NCI-H146 (cell line): ENCODE measurements at places on chromosomes 7 and 10.
A peak's percentile ranks its signal among the peaks of the same experiment; 100 is the strongest.

- no peak for DNase-seq
Measured at GRCh38 chr10:88129013-88129412, 265.6 kb downstream of the PTEN start.

DNA sequence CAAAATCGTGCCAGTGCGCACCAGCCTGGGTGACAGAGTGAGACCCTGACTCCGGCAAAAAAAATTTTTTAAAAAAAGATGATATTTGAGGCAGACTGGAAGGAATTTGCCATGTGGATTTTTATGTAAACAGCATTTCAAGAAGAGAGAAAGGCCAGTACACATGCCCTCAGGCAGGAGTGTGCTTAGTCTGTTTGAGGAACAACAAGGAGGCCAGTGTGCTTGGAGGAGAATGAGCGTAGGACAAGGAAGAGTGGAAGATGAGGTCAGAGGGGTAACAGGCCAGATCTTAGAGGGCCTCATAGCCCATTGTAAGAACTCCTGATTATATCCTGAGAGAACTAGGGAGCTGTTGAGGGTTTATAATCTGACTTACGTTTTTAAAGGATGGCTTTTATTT lies 17.2 kb upstream of the STRIP2 start:
- no peak for DNase-seq

DNA sequence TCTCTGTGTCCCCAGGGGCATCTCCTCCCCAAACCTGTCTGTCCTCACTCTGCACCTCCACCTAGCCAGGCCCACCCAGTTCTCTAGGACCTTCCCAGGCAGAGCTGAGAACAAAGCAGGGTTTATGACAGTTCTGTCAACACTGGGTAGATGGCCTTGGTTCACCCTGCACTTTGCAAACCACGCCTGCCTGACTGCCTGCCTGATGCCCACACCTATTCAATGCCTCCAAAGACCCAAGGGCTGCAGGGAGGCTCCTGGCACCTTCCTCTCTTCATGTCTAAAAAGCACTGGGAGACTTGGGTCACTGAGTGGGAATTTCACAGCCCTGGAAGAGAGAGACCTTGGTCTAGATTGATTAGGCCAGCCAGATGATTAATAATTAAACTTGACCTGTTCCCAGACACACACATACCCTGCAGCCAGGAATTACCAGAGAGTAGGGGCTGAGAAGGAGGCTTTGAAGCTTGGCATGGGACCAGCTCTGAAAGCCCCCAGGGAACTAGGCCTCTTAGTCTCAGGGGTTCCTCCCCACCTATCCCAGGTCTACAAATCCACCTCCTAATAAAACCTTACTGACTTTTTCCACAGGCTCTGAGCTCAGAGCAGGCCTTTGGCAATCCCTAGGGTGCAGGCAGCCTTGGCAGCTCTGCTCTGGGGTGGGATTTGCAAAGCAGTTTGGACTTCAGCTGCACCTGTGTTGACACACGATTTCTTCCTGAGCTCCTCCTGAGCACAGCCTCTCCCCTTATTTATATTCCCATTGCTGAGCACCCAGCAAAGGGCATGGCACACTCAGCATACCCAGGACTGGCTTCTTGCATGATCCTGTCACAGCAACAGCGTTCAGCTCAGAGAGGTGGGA lies 25.7 kb upstream of the PDCD4 start:
- peak; percentile 25 for DNase-seq

GRCh38 chr10:103901299-103901698 lies 16.7 kb downstream of the STN1 start:
- no peak for DNase-seq

DNA sequence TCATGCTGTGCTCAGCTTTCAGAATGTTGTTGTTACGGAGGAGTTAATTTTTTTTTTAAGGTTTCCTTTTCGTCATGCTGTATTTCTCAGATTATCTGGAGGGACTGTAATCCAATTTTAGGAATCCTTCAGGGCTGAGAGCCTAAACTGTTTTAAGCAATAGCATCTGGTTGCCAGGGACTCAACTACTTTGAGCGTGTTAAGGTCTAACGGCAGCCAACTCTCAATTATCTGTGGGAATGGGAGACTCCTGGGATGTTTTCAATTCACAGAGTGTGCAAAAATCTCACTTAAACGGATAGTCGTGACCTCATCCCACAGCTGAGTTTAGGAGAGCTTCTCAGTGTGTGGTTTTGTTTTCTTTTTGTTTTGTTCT lies 291.7 kb downstream of the AUTS2 start:
- DNase-seq = no peak

DNA sequence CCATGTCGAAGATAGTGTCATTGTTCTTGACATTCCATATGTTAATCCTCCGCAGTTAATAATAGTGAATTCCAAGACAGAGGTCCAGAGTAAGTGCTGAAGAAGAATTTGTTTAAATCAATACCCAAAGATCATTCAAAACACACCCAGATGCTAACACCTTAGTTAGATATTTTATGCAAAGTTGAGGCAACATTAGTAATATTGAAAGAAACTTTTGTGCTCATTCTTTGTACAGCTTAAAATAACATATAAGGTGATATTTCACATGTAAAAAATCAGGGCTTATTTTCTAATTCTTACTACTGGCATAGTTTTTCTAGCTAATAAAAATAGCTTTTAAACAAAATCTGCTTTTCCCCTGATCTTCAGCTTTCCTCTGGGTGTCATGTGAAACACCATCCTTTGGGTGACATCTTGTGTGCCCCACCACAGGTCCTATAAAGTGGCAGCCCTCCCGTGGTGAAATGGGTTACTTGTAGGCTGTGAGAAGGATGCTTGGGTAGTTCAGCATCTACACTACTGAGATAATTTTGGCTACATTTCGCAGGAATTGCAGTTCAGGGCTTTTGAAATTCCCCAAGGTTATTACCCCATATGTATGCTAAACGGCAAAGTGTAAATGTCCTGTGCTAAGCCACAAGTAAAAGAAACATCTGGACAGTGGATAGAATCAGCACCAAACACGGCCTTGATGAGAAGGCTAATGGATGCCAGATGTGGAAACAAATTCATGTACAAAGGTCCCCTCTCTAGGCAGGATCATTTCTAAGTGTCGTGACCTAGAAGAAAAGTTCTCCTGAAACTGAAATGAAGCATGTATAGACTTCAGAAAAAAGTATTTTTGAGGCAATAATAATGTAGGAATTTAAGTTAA lies 105.4 kb downstream of the GRM3 start:
- no peak for DNase-seq

DNA sequence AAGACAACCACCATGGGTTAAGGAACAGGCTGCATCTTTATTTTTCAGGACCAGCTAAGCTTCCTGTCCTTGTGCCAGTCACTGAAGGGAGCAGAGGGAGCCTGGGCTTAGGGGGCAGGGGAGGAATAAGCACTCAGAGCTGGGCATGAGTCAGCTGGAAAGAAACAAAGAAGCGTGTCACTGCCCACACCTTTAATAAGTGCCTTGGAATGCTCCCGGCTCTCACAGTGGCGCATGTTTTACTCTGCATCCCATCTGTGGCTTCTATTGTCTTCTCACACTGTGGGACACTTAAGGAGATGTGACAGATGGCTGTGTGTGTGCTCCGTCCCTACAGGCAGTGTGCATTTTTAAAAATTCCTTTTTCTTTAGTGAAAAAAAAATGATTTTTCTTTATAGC lies 71.7 kb downstream of the MTURN start:
- DNase-seq = no peak

DNA sequence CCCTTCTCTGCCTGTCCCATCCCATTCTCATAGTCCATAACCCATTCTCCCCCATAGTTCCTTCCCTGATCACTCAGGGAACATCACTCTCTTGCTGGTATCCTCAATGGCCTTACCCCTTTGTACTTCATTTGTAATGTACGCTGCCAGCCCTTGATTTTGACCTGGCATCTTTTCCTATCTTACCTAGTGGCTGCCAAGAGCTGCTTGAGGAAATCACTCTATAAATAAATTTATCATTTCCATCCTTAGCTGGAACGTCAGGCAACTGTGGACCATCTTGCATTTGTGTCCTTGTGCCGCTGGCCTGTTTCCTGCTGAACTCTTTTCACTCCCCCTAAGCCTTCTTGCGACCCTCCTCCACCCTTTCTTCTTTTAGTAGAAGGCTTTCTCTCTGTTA lies 14.0 kb downstream of the CDK14 start:
- no peak for DNase-seq

DNA sequence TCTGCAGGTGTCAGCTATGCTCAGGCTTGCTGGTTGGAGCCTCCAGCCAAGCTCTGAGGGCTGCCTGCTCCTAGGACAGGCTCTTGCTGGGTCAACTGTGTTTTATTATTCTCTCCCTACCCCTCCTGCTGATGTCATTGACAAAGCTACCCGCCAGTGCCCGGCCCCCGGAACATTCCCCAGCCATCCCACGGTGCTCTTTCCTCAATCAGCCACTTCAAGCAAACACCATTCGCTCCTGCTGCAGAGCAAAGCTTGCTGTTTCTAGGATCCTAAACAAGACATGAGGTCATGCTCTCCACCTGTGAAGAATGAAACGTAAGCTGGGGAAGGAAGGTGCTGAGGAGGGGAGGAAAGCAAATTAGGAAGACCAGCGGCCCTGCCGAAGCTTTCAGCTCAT lies 2.1 kb upstream of the C10orf71 start:
- no peak for DNase-seq

DNA sequence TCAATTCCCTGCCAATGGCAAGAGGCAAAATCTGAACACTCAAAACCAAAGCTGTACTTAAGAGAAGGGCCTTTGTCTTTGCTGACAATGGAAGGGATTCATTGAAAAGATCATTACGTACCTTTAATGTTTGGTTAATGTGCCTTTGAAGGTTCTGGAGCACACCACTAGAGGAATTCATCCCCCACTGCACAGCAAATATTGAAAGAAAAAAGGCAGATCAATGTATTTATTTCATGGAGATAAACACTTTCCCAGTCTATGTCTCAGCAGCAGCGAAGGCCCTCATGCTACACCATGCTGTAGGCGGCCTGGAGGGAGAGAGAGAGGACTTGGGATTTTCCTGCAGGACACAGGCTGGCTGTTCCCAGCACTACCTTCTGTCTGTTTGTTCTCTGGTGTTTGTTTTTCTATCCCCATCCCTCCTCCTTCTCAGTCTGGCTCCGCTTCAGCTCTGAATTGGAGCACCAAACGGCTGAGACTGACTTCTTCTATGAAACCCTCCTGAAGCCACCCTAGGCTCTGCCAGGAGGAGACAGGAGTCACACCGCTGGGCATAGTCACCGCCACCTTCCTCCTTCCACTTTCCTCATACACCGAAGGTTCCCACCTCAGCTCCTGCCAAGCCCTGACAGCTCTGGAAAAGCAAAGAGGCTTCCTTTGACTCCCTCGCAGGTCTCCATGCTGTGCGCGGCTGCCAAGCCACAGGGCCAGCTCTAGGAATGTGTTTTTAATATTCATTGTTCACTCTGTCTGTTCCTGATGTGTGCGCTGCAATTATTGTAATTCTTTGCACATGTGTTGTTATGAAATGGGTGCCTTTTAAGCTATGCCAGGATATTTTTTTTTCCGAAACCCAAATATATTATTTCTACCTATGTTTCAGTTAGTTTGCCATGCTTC lies 301.5 kb downstream of the FZD1 start:
- DNase-seq = peak; percentile 91

DNA sequence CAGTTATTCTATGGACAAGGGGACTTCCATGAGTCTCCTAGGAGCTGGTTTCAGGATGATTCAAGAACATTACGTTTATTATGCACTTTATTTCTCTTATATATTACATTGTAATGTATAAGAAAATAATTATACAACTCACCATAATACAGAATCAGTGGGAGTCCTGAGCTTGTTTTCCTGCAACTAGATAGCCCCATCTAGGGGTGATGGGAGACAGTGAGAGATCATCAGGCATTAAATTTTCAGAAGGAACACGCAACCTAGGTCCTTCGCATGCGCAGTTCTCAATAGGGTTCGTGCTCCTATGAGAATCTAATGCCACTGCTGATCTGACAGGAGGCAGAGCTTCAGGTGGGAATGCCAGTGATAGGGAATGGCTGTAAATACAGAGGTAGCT lies 137.9 kb downstream of the ANKRD30A start:
- DNase-seq = no peak

DNA sequence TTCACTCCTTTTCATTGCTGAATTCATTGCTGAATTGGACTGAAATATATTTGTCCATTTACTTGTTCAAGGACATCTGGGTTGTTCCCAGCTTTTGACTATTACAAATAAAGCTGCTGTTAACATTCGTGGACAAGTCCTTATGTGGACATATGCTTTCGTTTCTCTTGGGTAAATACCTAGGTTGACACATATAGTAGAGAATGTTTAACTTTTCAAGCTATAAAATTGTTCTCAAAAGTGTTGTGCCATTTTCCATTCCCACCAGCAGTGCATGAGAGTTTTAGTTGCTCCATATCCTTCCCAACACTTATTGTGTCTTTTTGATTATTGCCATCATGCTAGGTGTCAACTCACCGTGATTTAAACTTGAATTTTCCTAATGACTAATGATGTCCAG lies 17.5 kb upstream of the CPVL start:
- DNase-seq = no peak

GRCh38 chr10:6482737-6483357 lies 97.2 kb downstream of the PRKCQ start:
- no peak for DNase-seq

- no peak for DNase-seq
Measured at GRCh38 chr7:120586571-120586970, 271.4 kb downstream of the TSPAN12 start.

DNA sequence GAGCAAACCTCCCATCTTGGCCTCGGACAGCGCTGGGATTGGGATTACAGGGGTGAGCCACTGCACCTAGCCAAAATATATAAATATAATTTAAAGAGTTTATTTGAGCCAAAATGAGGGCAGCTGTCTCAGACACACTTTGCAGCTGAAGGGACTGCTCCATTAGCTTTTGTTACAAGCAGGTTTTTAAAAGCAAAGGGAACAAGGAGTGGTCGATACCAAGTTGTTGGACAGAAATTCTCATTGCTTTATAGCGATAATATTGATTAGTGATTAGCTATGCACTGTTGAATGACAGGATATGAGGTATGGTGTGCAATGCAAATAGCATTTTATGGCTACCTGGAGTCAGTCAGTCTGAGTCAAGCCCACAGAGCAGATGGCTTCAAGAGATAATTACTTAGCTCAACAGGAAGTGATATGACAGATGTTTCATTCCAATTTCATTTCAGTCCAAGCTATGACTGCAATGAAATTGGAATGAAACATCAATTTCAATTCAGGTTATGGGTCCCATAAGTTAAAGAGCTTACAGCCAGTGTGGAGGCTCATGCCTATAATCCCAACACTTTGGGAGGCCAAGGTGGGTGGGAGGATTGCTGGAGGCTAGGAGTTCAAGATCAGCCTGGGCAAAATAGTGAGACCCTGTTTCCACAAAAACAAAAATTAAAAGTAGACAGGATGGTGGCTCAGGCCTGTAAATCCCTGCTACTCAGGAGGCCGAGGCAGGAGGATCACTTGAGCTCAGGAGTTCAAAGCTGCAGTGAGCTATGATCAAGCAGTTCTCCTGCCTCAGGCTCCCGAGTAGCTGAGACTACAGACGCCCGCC lies 23.1 kb downstream of the TYW1 start:
- peak; percentile 92 for DNase-seq

- peak; percentile 89 for DNase-seq
Measured at GRCh38 chr10:35447693-35448407, 111.5 kb downstream of the CCNY start.

DNA sequence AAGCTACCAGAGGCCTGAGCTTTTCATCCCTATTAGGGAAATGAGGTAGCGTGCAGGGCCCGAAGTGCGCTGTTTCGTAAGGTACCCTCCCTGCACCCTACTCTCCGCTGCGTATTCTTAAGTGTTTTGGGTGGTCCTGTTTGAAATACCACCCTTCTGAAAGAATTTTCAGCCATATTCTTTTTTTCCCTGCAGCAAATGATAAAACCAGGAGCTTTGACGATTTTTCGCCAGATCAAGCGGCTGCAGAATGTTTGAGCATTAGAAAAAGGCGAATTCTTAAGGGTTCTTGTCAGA lies 1.2 kb downstream of the RSBN1L start:
- DNase-seq = no peak

- no peak for DNase-seq
Measured at GRCh38 chr7:17716816-17717215, 223.5 kb downstream of the SNX13 start.
